Dermis blood vessel endothelial cell (primary cell): ENCODE measurements at places on chromosomes 7 and 10. TPM values are rescaled to one million over a fixed set of nuclear protein-coding genes. Genes with fewer than 3 reads are reported as not detected.

DNA sequence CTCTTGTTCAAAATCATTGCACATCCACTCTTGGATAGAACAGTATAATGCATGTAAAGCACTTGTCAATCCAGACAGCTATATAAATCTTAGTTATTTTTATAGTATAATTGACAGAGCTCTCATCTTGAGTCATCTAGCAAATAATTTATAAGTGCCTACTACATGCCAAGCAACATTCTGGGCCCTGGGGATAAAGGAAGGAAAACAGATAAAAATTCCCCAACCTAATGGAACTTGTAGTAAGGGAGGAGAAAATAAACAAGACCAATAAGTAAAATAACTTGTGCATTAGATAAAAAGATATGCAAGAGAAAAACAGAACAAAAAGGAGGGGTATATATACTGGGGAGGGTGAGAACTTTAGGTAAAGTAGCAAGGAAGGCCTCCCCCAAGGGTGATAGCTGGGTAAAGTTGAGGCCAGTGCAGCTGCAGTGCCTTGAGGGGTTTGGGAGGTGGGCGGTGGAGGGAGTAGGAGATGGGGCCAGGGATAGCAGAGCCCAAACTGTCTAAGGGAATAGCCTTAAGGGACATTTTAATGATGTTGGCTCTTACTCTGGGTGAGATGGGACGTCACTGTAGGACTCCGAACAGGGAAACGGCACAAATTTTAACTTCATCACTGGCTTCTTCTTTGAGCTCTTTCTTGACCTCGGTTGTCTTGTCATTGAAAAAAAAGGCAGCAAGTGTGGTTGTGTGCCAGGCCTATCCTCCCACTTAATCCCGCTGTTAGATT, 79.3 kb upstream of the SEC61G start:
- DNase-seq: no peak

GRCh38 chr7:23212841-23213240, 31.0 kb downstream of the NUP42 start:
- no peak for DNase-seq

- no peak for DNase-seq
These were observed 773.4 kb downstream of the CNTNAP2 start for GRCh38 chr7:146889806-146890555.

DNA sequence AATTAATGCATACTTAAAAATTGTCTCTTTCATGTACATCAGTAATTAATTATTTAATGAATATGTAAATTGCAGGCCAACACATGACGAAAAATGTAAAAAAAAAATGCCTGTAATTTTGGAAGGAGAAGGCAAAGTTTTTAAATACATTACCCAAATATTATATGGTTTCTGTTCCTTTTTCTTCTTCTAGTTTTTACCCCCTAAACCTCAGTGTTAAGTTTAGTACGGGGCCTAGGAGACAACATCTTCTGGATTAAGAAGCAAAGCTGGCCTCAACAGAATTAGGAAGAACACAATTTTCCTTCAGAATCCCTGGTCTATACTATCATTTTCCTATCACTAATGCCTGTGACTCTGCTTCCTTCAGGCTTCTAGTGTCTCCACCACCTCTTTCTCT, 459.3 kb upstream of the NRP1 start:
- no peak for DNase-seq

- no peak for DNase-seq
These were observed 18.9 kb downstream of the APBB1IP start for GRCh38 chr10:26457088-26457487.

GRCh38 chr10:26502986-26503385, 64.8 kb downstream of the APBB1IP start:
- no peak for DNase-seq

DNA sequence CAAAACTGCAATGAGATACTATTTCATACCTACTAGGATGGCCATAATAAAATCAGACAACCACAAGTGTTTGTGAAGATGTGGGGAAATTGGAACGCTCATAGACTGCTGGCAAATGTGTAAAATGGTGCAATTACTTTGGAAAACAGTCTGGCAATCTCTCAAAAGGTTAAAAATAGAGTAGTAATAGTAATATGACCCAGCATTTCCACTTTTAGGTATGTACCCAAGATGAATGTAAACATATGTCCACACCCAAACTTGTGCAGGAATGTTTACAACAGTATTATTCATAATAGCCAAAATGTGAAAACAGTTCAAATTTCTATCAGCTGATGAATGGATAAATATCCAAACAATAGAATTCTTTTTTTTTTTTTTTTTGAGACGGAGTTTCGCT, 731.6 kb upstream of the ANKRD30A start:
- DNase-seq: no peak

DNA sequence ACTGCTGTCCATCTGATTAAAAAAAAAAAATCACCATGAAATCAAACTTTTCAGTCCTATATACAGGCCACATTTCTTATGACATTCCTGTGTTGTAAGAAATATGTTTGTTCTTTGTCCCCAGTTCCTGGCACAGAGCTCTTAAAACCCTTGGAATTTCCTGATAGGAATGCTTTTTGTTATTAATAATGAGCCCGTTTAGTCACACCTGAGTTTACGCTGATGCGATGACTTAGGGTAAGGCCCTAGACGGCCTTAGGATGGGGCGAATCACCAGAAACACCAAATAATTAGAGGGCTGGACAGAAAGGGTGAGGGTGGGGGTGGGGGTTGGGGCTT, 17.5 kb downstream of the TSPAN15 start:
- peak; percentile 84 for DNase-seq

The MSS51 gene
- total RNA-seq: 0.84 and 1.5 TPM in 2 replicates

The KCNIP2 gene
- total RNA-seq: 0.85 TPM in 1 of 2 replicates, not detected in the other

The TTYH3 gene
- total RNA-seq: 72.8 and 159 TPM in 2 replicates

The PPP1R17 gene
- not detected in 2 replicates for total RNA-seq
